ENCODE measurements at places on chromosomes 11 and 22.

DNA sequence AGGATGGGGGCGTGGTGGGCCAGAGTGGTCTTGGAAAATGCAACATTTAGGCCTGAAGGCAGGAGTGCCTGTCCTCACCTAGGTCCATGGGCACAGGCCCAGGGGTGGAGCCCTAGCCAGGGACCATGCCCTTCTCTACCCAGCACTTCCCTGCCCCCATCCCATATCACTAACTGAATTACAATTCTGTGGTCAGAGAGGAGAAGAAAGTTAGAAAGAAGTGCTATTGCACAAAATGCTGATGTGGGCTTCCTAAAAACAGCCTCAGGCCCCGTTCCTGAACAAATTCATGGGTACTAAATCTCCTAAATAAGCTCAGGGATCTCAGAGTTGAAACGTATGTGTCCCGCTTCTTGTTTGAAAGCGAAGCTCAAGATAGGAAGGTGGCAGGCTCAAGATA is 3.5 kb upstream of the ASRGL1 start:
- no peak for DNase-seq

DNA sequence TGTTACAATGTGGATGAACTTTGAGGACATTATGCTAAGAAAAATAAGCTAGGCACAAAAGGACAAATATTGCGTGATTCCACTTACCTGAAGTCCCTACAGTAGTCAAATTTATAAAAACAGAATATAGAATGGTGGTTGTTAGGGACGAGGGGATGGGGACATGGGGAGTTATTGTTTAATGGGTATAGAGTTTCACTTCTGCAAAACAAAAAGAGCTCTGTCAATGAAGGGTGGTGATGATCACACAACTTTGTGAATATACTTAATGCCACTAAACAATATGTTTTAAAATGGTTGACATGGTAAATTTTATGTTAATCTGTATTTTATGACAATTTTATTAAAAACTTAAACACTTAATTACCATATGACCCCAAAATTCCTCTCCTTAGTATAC is 26.1 kb downstream of the INTS4 start:
- DNase-seq = no peak

GRCh38 chr22:47738472-47739013 is 976.1 kb downstream of the TBC1D22A start:
- no peak for DNase-seq

DNA sequence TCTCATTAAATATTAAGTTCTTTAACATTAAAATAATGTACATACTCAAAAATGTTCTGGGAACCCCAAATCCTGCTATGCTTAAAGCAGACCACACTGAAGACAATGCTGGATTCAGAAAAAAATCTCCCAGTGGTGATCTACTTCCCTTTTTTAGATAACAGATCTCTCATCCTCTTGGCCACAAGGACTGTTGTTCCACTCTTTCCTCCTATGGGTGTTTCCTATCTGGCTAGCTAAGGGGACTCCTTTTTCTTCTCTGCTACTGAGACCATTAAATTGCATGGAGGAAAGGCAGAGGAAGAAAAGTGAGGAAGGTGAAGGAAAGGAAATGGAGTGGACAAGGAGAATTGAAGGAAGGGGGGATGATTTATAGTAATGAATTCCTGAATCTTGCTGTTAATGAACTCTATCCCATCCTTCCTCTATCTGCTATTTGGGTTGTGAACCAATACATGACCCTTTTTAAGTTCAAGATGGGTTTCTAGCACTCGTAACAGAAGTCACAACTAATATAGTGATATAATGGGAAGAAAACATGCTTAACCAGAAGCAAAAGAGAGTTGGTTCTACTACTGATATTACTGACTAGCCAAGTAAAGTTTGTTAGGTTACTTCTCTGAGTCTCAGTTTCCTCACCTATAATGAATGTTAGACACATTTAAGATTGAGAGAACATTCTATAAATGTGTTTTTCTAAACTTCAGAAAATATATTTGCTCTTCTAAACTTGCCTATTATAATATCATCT is 53.2 kb downstream of the PIK3C2A start:
- DNase-seq = no peak

DNA sequence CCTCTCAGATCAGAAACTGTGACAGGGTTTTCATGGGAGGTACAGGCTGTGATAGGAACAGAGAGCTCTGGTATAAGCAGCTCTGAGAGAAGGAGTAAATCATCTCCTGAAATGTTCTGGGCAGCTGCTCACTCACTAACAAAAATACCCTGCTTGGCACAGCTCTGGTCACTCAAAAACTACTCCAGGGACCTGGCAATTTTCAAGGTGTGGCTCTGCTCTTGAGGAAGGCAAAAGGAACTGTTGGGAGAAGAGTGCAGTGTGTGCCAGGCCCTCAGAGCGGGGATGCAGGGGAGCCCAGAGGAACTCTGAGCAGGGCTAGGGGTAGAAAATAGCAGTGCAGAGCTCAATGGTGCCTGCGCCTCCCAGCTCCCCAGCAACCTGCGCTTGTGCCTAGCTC is 180.5 kb upstream of the ZBED5 start:
- DNase-seq = peak; percentile 10

DNA sequence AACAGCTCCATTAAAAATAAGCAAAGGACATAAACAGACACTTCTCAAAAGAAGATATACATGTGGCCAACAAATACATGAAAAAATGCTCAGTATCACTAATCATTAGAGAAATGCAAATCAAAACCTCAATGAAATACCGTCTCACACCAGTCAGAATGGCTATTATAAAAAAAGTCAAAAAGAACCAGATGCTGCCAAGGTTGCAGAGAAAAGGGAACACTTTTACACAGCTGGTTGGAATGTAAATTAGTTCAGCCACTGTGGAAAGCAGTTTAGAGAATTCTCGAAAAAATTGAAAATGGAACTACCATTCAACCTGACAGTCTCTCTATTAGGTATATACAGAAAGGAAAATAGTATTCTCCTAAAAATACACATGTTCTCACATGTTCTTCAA is 102.4 kb upstream of the FIBIN start:
- DNase-seq = no peak

GRCh38 chr11:76859708-76860227 is 950 bp upstream of the ACER3 start:
- DNase-seq = no peak

GRCh38 chr11:120052196-120052775 is 85.6 kb downstream of the TRIM29 start:
- no peak for DNase-seq

DNA sequence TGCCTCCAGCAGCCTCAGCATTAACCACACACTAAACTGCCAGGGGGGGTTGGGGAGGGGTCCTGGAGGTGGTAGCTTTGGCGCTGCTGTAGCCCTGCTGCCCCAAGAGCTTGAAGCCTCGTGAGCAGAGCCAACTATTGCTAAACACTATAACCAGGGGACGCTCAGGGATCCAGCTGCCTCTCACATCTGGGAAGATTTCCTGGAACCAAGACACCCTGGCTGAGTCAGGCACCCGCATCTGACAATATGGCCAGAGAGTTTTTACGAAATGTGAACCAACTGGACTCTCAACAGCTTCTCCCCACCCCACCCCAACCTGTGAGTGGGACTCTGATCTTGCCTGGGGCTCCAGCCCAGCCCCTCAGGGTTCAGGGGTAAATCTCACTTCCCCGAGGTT is 14.3 kb downstream of the C1QTNF6 start:
- no peak for DNase-seq

GRCh38 chr22:27114186-27114585 is 456.8 kb downstream of the MIAT start:
- no peak for DNase-seq

- no peak for DNase-seq
Measured at GRCh38 chr11:31767685-31768084, 43.4 kb downstream of the PAX6 start.

DNA sequence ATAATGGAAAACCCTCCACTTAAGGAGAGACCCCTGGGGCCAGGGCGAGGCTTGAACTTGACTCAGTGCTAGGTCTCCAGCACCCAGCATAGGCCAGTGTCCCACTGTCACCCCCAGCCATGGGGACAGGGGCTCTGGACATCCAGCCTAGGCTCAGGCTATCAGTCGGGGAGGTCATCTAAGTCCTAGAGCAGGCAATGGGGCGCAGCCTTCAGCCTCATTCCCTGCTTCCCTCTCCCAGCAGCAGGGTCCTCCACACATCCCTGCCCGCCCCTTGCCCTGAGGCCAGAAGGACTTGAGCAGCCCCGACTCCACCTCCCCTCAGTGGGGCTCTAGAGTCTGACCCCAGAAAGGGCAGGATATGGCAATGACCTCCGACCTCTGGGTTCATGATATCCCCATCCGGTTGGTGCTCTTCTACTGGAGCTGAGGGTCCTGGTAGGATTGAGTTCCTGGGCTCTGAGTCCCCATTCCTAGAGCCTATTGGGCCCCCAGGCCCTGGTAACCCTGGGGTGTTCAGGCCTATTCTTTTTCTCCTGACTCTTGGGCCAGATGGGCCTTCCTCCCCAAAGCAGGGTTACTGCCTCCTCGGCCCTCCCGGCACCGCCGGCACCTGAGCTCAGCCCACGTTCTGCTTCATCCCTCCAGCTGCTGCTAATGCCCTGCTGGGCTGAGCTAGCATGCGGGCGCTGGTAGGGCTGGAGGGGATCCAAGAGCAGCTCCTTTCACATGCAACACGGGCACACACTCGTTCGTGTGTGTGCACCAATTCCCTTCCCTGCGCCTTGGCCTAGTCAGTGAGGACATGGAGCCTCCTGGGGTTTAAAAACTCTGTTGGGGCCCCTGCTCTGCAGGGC is 4.4 kb downstream of the CST6 start:
- no peak for DNase-seq

DNA sequence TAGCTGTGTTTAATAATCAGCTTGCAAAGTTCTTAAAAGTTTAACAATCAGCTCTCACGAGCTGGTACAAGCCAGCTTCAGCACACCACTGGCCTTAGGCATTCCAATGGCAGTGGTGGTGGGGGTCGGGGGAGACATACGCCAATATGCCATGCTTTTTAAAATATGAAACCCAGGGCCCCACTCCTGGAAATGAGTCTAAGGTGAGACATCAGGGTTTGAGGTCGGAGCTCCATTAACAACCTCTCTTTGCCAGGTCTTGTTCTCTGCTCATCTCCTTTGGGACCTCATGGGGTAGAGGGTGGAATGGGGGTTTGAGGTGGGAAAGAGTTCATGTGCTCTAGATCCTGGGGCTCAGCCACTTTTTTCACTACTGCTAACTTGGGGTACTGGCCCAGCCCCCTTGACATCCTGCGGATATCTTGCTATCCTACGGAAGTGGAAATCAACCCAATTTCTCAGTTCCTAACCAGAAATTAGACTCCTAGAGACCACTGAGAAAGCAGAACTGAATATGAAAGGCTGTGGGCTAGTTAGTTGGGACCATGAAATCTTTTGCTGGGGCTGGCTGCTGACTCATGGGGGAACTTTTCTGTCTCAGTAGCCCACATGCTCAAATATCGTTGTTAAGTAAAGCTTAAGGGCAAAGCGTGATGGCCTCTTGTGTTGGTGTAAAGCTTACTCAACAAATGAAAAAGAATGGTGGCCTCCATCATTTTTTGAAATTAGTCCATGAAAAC is 90.1 kb downstream of the PDHX start:
- peak; percentile 20 for DNase-seq

GRCh38 chr22:45491841-45492240 is 10.8 kb upstream of the FBLN1 start:
- no peak for DNase-seq

DNA sequence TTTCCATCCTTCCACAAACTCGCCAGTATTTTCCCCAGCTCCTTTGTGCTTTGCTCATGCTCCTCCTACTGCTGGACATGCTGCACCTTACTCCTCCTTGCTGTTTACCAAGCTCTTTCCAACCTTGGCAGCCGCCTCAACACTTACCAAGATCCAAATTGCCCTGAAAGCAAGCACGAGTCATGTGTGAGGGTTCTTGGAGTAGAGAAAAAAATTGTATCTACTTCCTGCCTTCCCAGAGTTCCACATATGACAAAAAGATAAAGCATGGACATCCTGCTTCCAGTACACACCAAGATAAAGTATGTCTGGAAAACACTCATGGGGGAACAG is 767.5 kb downstream of the NTM start:
- DNase-seq = no peak

DNA sequence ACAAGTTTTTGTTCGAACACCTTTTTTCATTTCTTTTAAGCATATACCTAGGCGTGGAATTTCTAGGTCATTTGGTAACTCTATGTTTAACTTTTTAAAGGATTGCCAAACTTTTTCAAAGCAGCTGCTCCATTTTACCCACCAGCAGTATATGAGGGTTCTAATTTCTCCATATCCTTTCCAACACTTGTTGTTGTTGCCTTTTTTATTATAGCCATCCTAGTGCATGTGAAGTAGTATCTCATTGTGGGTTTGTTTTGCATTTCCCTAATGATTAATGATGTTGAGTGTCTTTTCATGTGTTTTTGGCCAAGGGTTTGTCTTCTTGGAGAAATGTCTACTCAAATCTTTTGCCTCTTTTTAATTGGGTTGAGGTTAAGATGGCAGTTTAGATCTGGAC is 24.5 kb downstream of the CSTPP1 start:
- DNase-seq = no peak

DNA sequence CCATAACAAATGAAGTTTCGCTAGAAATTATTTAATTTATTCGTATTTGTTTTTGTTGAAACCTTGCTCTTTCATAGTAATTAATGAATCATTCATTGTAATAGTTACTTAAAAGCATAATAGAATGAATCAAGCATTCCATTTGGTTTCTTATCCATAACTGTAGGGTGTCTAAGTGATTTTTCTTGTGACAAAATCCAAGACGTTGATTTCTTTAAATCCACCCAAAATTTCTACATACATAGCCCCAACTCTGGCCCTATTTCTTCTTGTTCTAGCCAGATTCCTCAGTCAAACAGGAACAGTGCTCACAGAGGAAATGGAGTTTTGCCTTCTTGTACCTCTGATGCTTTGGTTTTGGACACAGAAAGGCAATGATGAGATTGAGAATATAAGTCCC is 25.5 kb downstream of the UBASH3B start:
- no peak for DNase-seq

- DNase-seq = no peak
Measured at GRCh38 chr11:76604081-76604625, 66.4 kb downstream of the LRRC32 start.

DNA sequence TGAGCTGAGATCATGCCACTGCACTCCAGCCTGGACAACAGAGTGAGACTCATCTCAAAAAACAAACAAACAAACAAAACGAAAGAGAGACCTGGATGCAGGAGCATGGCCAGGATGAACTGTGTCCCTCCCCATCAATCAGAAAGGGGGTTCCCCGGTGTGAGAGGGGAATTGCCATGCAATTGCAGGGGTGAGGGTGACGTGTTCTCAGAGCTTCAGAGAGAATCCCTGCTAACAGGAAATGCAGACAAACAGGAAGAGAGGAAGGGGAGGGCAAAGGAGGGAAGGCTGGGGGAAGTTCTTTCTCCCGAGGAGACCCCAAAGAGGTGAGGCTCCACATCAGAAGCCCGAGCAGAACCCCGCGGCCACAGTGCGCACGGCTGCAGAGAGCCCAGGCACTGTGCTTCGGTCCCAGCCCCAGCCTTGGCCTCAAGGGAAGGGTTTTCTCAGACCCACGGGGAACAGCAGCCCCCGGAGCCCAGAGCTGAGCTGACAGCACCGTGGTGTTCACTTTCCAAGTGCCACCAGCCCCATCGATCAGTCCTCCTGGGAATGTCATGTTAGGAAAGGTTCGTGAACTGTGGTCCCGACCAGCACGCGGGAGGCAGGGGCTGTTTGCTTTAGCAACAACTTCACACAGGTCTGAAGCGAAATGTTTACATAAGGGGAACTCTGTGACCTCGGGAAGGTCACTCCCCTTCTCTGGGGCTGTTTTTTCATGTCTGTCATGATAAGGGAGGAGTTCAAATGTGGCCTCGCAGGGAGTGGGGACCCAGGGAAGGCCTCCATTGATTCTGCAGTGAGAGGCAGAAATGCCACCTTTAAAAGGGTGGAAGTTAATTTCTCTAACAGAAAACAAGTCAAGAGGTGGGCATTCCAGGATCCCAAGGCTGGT is 108.0 kb upstream of the ANO1 start:
- no peak for DNase-seq
